ENCODE measurements at places on chromosomes 7 and 10.
A peak's percentile ranks its signal among the peaks of the same experiment; 100 is the strongest.

GRCh38 chr10:128540781-128541761 is 414.8 kb upstream of the MKI67 start:
- peak; percentile 31 for DNase-seq

DNA sequence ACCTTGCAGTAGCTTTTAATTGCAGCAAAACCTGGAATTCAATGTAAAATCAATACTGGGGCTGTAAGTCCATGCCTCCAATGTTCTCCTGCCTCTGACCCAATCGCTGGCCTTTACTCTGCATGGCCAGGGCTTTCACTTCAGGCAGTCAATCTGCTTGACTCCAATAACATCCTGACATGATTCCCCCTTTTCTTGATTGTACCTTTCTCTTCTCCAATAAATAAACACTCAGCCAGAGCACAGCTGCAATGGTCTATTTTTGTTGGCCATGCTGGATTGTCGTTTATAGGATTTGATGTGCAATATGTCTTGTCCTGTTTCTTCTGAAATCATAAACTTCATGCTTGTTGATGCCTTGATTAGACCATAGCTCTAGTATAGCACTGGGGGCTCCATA is 97.8 kb upstream of the COL1A2 start:
- DNase-seq: no peak

DNA sequence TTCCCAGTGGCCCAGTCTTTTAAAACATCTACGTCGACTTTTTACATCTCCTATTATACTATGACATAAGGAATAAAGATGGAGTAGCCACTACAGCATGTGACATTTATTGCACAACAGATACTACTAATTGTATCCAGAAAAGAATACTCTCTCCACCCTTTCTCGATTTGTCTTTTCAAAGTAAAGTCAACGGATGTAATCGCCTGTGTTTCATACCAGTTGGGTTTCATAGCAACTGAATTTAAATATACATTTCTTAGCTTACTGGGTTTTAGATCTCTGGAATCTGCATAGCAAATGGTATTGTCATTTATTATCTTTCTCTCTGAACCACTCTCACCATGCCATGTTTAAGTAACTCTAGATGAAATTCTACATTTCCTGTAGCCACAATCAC is 86.4 kb upstream of the TRIL start:
- DNase-seq: peak; percentile 77

GRCh38 chr10:119138346-119139306 is 26.9 kb downstream of the SFXN4 start:
- DNase-seq: no peak

DNA sequence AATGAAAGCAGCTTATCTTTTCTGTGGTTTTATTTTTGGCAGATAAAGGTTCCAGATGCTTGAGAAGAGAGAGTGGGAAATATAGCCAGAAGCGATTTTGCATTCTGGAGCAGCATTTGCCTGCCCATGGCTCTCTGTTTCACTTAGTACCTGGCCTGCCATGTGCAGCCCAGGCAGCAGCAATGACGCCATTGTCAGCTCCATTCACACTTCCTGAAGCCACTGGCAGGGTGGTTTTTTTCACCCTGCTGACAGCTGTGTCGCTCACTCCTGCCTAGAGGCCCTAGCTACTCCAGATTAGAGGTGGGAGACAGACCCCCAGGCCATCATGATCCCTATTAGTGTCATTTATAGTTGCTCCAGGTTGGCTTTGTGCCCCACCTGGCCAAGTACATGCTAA is 30.1 kb upstream of the NEUROD6 start:
- no peak for DNase-seq

GRCh38 chr10:114897593-114897992 is 40.4 kb upstream of the TRUB1 start:
- no peak for DNase-seq

GRCh38 chr10:12838366-12838765 is 163.1 kb downstream of the CCDC3 start:
- DNase-seq: no peak

GRCh38 chr7:135150072-135150782 is 2.4 kb downstream of the TMEM140 start:
- no peak for DNase-seq

- no peak for DNase-seq
Observed at GRCh38 chr10:64038107-64038506, 516.9 kb downstream of the REEP3 start.

DNA sequence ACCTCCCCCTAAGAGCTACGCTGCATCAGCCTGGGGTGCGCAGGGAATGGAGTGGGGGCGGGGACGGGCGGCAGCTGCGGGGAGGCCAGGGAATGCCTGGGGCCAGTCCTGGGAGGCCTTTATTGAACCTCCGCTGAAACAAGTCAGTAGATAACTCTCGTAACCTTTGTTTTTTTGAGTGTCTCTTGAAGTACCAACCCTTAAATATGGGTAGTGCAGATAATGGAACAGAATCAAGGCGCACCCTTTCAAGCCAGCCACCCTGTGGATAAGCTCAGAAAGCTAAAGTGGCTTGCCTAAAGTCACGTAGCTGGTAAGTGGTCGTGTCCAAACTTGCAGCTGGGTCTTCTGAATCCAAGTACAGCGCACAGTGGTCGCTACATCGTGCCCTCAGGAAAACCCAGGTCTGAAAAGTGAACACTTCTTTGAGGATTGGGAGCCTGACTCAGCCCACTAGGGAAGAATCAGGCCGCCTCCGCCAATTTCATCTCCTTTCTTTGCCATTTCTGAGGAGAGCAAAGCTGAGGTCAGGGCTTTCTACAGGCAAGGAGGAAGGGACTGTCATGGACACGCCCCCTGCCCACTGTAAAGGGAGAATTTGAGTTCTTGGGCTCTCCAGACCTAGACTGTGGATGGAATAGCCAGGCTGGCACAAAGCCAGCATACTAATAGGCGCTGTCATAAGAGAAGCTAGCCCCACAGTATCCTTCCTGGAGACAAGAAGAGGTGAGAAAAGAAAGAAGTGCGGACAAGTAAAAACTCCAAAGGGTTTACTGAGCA is 3.2 kb upstream of the EGR2 start:
- peak; percentile 35 for DNase-seq

GRCh38 chr10:132185601-132186487 is 904 bp upstream of the DPYSL4 start:
- DNase-seq: no peak

- DNase-seq: no peak
Observed at GRCh38 chr10:7484456-7485243, 73.8 kb upstream of the SFMBT2 start.

GRCh38 chr7:67821116-67821515 is 824.5 kb downstream of the TYW1 start:
- DNase-seq: peak; percentile 59

DNA sequence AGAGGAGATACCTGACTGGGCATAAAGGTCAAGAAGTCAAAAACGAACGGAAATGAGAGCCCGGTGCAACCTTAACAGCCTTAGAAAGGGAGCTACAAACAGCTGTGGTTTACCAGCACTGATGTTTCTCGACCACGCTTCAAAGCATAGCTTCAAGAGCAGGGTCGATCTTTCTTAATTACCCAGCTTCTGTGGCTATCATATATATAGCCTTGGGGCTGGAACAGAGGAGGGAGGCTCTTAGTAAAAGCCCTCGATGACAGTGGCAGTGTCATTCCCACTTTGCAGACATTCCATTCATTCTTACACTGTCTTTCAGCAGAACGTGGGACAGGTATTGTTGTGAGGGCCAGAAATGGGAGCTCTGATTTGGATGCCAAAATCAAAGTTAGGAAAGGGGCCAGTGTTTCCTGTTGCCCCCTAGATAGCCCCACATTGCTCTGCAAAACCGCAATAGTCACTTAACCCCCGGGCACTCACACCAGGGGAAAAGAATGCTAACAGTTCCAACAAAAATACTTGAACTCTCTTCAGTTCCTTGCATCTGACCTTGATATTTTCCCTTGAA is 141.5 kb downstream of the MTPAP start:
- DNase-seq: peak; percentile 21

DNA sequence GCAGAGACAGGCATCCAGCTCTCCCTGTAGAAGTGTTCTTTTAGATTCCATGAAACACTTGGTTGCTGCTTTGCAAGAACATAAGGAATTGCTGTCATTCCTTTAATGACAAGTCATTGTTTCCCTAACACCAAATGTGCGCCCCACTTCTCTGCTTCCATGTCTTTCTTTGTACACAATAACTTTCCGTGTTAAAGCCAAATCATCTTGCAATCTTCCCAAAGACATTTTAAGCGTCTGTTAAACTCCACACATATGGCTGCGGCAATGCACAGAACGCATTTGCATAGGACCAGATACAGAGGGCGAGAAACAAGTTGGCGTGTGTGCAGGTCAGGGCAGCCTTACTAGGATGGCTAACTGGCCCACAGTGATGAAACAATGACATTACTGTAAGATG is 399.3 kb upstream of the PRKCQ start:
- no peak for DNase-seq

- peak; percentile 27 for DNase-seq
Observed at GRCh38 chr10:112115781-112116385, 67.7 kb downstream of the GPAM start.

Measured in fibroblast of upper back skin (primary cell).